ENCODE measurements at places on chromosomes 3 and 15.

- no peak for DNase-seq
Measured at GRCh38 chr3:28347374-28348264, 902 bp upstream of the ZCWPW2 start.

DNA sequence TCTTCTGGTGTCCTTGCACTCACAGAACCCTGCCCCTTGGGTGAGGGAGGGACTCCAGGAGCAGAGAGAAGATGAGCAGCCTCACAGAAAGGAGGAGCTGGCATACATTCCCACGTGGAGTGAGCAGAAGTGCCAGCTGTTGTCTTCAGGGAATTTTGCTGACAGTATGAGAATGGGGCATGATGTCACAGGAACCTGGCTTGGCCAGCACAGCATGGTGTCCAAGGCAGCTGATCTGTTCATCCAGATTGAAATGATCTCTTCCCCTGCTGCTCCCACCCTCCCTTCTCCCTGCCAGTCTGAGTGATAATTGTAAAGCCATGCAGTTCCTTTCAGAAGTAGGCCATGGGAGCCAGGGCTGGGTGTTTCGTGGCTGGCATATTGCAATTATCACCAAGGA is 53.3 kb downstream of the GJD2 start:
- no peak for DNase-seq

GRCh38 chr3:190339130-190339529 is 16.9 kb upstream of the CLDN1 start:
- DNase-seq: no peak

- DNase-seq: no peak
Measured at GRCh38 chr3:51522273-51522962, 16.1 kb upstream of the RAD54L2 start.

GRCh38 chr3:154971771-154972326 is 108.3 kb upstream of the MME start:
- DNase-seq: no peak

DNA sequence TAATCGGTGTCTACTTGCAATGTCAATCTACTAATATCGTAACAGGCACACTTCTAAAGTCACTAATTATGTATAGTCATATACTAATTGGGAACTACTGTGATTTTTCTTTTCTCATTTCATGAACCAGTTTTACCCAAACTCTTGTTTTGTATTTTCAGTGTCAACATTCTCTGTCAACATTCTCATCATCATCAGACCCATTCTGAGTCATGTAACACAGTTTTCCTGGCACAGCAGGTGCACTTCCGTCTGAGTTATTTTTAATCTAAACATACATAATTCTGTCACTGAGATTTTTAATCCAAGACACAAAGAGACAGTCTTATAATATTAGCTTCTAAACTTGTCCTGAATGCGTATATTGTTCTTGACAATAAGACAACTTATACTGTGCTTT is 205.1 kb upstream of the EIF1B start:
- DNase-seq: no peak

GRCh38 chr3:184347321-184348056 is 10.1 kb downstream of the FAM131A start:
- no peak for DNase-seq

DNA sequence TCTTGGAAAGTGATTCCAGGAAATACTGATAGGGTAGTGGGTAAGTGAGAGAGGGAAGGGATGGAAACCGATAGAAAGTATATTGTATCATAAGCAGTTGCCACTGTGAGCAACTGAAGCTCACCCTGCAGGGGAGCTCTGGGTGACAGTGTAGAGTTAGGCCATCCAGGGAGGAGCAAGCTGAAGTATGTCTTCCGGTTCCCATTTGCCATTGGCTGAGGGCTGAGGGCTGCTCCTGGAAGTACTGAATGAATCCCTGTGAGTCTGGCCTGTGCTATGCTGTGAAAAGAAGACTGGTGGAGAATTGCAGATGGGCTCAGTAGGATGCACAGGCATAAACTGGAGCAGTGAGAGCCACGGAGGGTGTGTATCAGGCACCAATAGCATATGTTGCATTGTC is 348.3 kb downstream of the MFSD1 start:
- DNase-seq: no peak

DNA sequence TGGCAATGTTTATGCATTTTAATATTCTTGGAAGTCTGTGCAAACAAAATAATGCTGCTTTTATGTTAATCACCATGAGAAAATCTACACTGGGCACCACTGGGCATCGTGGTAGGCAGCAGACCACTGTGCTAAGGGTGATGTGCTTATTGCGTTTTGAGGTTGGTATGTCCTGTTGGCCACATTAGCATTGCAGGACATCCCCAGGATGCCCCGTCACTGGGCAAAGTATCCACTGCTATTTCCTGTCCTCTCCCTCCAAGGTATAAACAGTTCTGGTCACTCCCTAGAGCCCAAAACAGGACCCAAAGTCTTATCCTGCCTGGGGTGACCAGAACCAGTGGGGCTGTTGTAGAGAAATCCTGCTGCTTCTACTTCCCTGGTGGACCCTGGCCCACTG is 284.2 kb upstream of the ROPN1 start:
- DNase-seq: no peak

DNA sequence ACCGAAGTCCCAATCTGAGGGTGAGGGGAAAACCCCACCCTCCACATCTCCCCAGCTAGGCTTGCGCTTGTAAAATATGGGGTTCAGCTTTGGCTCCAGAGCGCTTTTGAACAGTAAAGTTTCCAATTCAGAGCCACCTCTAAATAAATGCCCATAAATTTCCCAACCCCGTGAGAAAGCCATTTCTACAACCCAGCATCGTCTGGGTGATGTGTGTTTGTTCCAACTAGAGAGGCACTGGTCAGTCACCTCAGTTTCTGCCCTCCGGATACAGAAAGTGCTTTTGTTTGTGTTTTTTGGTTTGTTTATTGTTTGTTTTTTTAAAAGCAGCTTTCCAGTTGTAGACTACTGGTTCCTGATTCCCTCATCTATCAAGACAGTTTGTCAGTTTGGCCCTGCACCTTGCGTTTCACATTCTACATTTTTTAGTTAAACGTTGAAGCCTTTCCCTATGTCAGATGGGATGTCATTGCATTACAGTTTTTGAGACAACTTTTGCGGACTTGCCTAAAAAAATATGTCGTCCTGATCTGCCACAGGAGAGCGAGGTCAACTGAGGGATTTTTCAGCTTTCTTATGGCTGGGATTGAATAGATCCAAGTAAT is 15.0 kb upstream of the SOX2 start:
- DNase-seq: no peak

DNA sequence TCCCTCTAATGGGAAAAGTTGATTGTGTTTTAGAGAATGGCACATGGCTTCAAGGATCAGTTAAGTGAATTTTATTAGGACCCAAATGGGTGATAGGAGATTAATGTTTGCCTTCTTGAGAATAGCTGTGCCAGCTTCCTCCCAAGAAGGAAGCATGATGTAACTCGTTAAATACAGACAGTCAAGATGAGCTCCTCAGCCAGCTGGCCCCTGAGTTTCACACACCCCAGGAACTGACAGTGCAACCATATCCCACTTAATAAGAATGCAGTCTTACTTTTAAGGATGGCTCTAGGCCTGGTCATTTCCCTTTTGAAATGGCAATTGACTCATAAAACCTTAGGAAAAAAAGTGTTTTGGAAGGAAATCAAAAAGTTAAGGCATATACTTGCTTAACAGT is 472.8 kb upstream of the KCNMB2 start:
- no peak for DNase-seq

- DNase-seq: no peak
Measured at GRCh38 chr3:111668326-111668725, 73.2 kb upstream of the ZBED2 start.

GRCh38 chr3:19159966-19160635 is 11.8 kb downstream of the KCNH8 start:
- DNase-seq: no peak

GRCh38 chr15:60907233-60907947 is 321.7 kb downstream of the RORA start:
- DNase-seq: no peak

DNA sequence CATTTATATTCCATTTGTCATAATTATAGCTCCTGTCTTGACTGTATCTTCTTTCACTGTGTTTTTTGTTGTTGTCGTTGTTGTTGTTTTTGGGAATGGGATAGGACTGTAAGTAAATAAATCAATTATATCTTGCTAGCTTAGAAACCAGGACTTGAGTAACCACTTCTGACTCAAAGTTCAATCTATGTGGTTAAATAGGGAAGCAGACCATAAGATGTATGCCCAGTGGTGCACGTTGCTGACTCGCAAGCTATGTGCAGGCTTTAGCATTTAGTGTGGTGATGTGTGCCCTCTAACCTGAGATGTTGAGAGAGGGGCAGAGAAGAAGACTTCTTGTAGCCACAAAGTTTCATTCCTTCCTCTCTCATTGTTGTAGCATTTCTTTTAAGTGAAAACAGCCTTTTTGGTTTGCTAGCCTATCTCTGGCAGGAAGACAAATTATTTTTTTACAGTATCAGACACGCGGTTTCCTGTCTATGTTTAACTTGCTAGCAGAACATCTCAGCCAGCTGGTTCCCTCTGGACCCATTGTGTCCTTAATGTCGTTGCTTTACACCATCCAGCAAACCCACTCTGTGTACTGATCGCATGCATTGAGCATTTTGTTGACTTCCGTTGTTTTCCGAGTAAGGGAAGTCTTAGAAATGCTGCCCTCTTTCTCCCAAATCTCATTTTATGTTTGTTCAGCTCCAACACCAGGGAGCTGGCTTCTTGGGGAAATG is 52.1 kb downstream of the TGFBR2 start:
- no peak for DNase-seq

Measured in stimulated activated CD4-positive, alpha-beta T cell treated with anti-CD3 and anti-CD28 coated beads, Interleukin-15, amount 100 ng/mL, for 1 hour (primary cell).